ENCODE measurements at places on chromosomes 16 and 17. TPM values are rescaled to one million over a fixed set of nuclear protein-coding genes. Genes with fewer than 3 reads are reported as not detected.

WNT9B gene
- total RNA-seq = not detected

RAB37 gene
- total RNA-seq = 1.6 TPM

ABCC6 gene
- not detected for total RNA-seq

GRCh38 chr16:46612121-46612520 is 9.1 kb downstream of the SHCBP1 start:
- no peak for DNase-seq

DNA sequence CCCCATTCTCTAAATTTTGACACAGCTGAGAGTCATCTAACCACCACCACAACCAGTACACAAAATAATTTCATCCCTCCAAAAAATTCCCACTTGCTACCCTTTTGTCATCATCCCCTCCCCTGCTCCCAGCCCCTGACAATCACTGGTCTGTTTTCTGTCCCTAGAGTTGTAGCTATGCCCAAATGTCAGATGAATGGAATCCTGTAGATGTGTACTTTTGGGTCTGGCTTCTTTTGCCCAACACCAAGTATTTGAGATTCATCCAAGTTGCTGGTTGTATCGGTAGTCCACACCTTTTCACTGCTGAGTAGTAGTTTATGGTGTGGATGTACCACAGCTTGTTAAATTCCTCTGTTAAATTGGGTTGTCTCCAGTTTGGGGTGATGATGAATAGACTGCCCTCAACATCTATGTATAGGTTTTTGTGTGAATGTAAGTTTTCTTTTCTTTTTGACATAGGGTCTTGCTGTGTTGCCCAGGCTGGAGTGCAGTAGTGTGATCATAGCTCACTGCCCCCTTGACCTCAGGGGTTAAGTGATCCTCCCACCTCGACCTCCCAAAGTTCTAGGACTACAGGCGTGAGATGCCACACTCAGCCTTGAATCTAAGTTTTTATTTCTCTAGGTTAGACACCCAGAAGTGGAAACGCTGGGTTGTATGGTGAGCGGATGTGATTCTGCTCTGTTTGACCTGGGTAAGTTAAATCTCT is 14.6 kb upstream of the RMI2 start:
- DNase-seq = no peak

DNA sequence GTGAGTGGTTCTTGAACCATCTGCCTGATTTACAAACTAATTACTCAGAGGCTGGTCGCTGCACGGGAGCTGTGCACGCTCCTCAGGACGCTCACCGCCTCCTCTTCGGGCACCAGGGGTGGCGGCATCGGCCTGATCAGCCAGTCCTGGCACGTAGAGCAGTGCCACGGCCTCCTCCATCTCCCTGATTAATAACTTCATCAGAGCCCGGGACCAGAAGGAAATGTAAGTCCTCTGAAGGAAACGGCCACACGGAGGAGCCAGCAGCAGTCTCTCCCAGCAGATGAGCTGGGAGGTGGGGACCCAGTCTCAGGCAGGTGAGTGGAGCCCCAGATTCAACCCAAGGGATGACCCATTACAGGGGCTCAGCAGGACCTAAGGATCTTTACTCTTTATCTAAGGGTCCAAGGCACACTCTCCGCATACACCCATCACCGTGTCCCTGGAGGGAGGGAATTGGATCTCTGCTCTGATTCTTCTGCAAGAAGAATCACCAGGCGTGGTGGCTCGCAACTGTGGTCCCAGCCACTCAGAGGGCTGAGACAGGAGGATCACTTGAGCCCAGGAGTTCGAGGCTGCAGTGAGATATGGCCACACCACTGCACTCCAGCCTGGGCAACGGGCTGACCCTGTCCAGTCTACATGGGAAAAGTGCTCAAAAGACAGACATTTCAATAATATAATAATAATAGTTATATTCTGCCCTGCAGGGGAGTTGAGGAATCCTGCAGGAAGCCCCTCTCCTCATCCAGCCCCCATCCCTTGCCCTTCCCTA is 366.5 kb downstream of the SEC14L1 start:
- no peak for DNase-seq

GRCh38 chr16:89093602-89094251 is at the start of gene ACSF3:
Gene ACSF3, plus strand, starts transcription at chr16:89093852. Its CDS starts 6,830 bp downstream, at chr16:89100682.
- DNase-seq = peak; percentile 39

DNA sequence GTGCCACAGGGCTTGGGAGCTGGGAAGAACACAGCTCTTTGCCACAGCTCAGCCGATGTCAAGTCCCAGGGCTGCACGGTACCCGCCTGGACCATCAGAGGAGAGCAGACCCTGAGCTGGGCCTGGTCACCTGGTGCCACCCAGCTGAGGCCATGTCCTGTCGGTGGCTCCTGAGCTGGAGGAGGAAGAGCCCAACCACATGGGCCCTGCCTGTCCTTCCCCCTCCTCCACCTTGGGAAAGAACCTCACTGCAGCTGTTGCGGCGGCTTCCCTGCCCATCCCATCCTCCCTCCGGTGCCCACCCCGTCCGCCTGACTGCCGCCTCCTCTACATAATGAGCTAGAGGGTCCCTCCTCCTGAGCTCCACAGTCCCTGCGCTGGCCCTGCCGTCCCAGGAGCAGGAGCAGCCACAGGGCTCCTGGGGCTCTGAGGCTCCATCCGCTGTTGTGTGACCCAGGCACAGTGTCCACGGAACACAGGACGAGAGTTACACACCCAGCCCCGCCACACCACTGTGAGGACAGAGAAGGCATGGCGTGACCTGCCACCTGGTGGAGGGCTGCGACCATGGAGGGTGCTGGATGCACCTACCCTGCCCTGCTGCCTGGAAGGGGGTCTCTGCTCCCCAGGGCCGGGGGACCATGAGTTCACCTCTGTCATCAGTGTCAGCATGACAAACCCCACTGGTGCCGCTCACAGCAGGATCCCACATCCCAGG is 21.4 kb upstream of the CHMP6 start:
- peak; percentile 40 for DNase-seq

GRCh38 chr16:84927621-84928591 is 83.4 kb downstream of the ZDHHC7 start:
- DNase-seq = no peak

DNA sequence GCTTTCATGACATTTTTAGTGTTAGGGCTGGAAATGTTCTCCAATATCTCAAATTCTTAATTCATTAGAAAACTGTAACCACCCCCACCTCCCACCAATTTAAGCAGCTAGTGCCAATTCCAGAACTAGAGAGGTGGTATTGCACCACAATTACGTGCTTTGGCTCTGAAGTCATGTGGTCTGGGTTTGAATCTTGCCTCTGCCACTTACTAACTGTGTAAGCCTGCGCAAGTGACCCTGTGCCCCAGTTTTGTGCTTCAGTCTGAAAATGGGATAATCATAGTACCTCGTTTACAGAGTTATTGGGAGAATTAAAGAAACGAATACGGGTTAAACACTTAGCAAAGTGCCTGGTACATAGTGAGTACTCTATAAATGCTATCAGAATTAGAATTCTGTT is 14.2 kb upstream of the MPHOSPH6 start:
- no peak for DNase-seq

DNA sequence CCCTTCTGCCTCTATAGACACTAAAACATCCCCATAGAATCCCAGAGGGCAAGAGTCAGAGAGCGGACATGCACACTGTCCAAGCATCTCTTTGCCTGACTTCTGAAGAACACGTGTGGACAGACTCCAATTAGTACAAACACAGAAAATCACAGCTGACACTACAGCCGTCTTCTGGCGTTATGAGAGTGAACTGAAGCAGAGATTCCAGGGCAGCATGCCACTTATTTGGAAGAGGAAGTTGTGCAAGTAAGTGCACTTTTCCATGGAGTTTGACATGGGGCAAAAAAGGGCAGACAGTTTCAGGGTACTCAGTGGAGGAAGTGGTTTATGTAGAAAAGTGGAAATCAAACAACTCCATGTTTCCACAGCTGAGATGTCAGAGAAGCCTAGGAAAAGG is 16.8 kb upstream of the ZNF287 start:
- no peak for DNase-seq

- no peak for DNase-seq
Observed at GRCh38 chr17:10266296-10266876, 68.0 kb upstream of the GAS7 start.

DNA sequence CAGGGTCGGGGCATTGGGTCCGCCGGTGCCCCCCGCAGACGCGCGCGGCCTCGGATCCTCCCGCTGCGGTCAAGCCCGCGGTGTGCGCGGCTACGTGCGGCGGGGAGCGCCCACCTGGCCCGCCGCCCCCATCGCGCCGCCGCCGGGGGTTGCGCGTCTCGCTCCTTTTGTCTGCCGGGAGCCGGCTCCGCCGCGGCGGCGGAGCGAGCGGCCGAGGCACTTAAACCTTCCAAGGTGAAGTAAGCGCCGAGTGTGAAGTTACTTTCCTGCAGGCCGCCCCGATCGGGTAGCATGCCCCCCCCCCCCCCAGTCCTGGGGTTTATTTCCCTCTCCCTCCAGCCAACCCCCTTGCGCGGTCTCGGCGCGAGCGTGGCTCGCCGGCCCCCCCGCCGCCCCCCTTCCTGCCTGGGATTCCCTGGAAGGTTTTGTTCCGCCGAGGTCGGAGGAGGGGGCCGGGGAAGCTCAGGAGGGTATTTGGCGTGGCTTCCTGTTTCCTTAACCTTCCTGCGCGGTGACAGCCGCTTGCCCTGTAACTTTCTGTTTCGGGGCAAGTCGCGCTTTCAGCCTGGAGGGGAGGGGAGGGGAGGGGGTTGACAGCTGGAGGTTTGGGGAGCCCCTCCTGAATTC is 56.6 kb upstream of the GSE1 start:
- peak; percentile 59 for DNase-seq

DNA sequence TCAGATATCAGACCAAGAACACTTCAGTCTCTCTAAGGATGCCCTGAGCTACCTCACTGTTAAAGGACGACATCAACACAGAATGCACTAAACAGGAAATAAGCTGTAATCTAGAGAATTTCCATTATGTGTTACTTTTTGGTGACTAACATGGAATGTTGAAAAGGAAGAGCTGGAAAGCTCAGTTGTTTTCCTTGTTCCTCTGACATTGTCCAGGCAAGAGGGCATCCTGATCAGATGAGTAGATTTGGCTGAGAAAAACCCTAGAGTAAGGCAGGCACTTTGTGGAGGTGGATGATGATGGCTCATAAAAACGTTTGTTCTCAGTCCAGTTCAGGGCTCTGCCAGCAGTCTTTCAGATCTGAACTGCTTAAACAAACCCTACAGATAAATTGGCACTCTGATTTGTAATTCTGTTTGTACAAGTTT is 34.0 kb downstream of the DGKE start:
- DNase-seq = peak; percentile 24

DNA sequence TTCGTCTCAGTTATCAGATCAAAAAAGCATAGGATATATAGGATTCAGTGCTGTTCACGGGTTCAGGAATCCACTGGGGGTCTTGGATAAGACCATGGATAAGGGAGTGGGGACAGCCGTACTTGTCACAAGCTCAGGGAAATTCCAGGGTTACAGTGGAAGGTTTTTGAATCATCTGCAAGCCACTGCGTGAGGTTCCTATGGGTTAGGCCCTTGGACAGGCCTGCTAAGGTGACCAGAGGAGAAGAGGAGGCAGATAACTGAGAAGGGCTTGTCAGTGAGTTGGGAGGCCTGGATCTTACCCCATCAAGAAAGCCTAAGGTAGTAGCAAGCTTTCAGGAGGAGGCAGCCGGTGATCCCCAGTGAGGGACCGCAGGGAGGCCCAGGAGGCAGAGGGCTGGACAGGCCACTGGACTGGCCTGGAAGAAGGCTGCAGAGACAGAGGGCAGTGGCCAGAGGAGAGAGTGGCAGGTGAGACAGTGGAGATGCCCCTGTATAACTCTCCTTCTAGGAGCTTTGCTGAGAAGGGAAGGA is 27.3 kb downstream of the NGFR start:
- DNase-seq = no peak

DNA sequence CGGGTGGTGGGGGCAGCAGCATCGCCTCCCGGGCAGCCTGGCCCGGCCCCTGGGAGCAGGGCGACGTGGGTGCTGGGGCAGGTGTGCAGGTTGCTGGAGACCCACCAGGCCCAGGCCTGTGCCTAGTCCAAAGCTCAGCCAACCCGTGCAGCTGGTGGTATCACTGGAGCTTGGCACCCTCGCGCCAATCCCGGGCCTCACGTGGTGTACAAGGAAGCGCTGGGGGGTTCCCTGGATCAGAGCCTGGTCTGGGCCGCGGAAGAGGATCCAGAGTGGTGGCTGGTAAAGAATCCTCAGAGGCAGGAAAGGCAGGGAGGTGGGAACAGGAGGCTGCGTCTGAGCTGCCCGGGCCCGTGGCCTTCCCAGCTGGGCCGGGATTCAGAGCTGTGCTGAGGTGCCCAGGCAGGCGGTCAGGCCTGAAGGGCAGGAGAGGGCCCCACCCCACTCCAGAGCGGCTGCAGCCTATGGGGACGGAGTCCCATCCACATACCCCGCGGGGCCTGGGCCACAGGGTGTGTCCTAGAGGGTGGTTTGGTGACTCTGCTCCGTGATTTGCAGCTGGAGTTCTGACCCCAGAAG is 36.2 kb downstream of the ZFPM1 start:
- DNase-seq = no peak
